ENCODE measurements at places on chromosomes 16 and 17. TPM values are rescaled to one million over a fixed set of nuclear protein-coding genes. Genes with fewer than 3 reads are reported as not detected.

The IGF2BP1 gene
- not detected for polyA plus RNA-seq

The CBX2 gene
- 0.26 TPM for polyA plus RNA-seq

The TP53TG3 gene
- polyA plus RNA-seq = not detected

The KRT40 gene
- polyA plus RNA-seq = not detected

The RAD51D gene
- 14.3 TPM for polyA plus RNA-seq

The SNX20 gene
- polyA plus RNA-seq = 44.6 TPM

The ITGB4 gene
- 0.48 TPM for polyA plus RNA-seq

The ACSM5 gene
- polyA plus RNA-seq = not detected

The FAM171A2 gene
- 0.06 TPM for polyA plus RNA-seq

The CNTNAP1 gene
- 1.1 TPM for polyA plus RNA-seq

The KCNJ16 gene
- polyA plus RNA-seq = not detected

The HEATR9 gene
- polyA plus RNA-seq = not detected

The TBC1D3I gene
- polyA plus RNA-seq = not detected

The SYNRG gene
- 70.9 TPM for polyA plus RNA-seq

The TUBB3 gene
- polyA plus RNA-seq = 1.1 TPM

The MEOX1 gene
- polyA plus RNA-seq = not detected

The NPW gene
- not detected for polyA plus RNA-seq

The MARCHF10 gene
- polyA plus RNA-seq = 0.20 TPM

The NEK8 gene
- 18.6 TPM for polyA plus RNA-seq

The DPEP3 gene
- not detected for polyA plus RNA-seq

The MLLT6 gene
- polyA plus RNA-seq = 7.9 TPM

The VMO1 gene
- polyA plus RNA-seq = not detected
